ENCODE measurements at places on chromosomes 16 and 17. TPM values are rescaled to one million over a fixed set of nuclear protein-coding genes. Genes with fewer than 3 reads are reported as not detected.

Gene CES1
- total RNA-seq, result 0.10 TPM

Gene KRT33B
- 0.31 TPM for total RNA-seq

Gene SPATA22
- not detected for total RNA-seq

Gene KRT24
- total RNA-seq, result 0.07 TPM

Gene PLK1
- 55.4 TPM for total RNA-seq

Gene SRL
- total RNA-seq, result not detected

Gene HAP1
- total RNA-seq, result 0.82 TPM

- no peak for DNase-seq
Measured at GRCh38 chr17:3970668-3971067, 6.4 kb upstream of the ATP2A3 start.

- no peak for DNase-seq
Measured at GRCh38 chr17:5434984-5435383, 4.0 kb downstream of the C1QBP start.

DNA sequence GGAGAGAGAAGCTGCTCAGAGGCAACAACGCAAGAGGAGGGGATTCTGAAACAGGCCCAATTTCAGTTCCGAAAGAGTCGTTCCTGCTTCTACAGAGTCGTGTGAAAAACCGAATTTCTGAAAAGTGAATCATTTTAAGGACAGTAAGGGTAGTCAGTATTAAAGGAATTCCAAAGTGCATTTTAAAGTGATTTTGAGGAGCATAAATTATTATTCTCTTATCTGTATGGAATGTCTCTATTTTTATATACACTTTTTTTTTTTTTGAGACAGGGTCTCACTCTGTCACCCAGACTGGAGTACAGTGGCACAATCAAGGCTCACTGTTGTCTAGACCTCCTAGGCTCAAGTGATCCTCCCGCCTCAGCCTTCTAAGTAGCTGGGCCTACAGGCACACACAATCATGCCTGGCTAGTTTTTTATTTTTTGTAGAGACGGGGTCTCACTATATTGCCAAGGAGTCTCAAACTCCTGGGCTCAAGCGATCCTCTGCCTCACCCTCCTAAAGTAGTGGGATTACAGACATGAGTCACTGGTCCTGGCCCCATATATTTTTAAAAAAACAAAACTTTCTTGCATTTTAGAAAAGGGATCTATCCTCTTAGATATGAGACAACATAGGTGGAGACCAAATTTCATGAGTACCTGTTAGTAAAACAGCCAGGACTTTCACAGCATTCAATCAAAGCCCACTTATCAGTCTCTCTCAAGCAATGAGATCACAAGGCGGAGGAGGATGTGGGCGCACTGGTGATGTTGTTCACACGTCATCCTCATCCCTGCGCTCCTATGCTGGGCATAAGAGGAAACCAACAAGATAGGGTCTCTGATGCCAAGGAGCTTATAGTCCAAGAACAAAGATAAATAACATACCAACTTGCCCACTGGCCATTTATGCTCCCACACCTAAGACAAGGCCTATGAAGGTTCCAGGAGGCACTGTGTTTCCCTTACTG is 53.2 kb downstream of the SMG6 start:
- DNase-seq, result no peak

- no peak for DNase-seq
Measured at GRCh38 chr17:55117164-55117563, 147.6 kb upstream of the HLF start.

DNA sequence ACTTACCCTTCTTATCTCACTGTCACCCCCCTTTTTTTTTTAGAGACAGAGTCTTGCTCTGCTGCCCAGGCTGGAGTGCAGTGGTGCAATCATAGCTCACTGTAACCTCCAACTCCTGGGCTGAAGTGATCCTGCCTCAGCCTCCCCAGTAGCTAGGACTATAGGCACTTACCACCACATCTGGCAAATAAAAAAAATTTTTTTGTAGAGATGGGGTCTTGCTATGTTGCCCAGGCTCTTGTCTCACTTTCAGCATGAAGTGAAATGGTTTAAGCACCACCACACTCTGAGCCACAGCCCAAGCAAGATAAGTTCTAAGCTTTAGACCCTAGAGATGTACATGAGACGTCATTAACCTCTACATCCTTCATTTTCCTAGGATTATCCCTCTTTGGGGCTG is 34.5 kb upstream of the EFCAB13 start:
- DNase-seq, result no peak

- DNase-seq, result no peak
Measured at GRCh38 chr17:77496831-77497577, 356.2 kb downstream of the SEC14L1 start.

- DNase-seq, result no peak
Measured at GRCh38 chr16:1757714-1758461, 13.5 kb downstream of the NME3 start.

- DNase-seq, result peak; percentile 61
Measured at GRCh38 chr17:28878981-28879380, 18.6 kb downstream of the FLOT2 start.

GRCh38 chr16:8346294-8346693 is 244.0 kb downstream of the TMEM114 start:
- DNase-seq, result no peak

DNA sequence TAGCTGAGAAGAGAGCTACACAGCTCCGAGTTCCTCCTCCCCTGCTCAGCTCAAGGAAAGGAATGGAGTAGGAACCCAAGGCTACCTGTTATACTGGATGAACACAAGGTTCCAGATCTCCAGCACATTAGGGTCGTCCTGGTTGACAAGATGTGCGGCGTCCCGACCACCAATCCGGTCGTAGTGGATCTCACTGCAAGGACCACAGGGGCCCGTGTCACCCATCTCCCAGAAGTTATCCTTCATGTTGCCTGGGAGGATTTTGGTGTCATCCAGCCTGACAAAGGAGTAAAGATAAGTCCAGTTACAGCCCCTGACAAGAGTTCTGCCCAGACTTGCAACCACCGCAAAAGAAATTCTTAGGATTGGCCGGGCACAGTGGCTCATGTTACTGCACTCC is 17.6 kb downstream of the AARS1 start:
- no peak for DNase-seq

- DNase-seq, result no peak
Measured at GRCh38 chr16:24972608-24973220, 42.5 kb downstream of the ARHGAP17 start.

- no peak for DNase-seq
Measured at GRCh38 chr16:85859818-85860125, 39.2 kb upstream of the IRF8 start.

DNA sequence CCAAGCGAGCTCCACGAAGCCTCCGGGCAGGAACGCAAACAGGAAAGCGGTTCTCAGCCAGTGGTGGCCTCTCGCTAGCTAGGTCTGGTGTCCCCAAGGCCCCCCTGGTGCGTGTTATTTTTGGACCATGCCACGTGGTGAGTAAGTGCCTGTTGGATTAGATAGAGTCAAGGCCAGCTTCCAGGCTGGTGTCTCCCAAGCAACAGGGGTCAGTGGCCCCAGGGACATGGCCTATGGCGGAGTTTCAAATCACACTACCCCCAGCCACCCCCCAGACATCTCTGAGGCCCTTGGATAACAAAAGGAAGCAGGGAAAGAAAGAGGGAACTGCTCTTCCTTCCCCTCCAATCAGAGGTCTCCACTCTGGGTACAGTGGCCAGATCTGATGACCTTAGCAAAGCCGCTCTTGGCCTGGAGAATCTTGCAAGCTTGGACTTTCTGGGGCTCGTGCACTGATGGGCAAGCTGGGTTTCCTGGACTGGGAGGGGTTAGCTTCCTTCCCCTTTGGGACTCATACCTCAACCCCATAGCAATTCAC is 58.2 kb downstream of the MAF start:
- no peak for DNase-seq

- DNase-seq, result peak; percentile 74
Measured at GRCh38 chr17:81566461-81567126, 14.4 kb upstream of the FAAP100 start.

DNA sequence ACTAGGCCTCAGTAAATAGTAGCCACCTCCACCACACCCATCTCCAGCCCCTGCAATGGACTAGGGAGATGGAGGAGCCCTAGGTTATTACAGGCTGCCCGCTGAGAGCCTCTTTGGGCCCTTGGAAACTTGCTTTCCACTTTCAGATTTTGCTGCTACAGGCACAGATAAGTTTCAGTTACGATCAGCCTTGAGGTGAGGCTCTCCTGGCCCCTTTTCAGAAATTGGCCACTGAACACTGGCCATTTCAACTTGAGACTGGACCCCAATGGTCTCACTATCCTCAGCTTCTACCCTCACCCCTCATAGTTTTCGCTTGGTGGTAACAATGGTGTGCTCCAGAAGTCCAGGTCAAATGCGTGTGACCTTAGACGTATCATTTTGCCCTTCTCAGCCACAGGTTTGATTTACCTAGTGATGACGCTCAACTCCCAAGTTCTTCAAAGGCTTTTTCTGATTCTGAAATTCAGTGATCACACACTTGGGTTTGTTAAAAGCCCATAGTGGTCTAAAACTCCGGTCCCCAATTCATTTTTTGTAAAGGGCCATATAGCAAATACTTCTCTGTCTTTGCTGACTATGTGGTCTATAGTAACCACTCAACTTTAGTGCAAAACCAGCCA is 1.0 kb downstream of the PMM2 start:
- no peak for DNase-seq

DNA sequence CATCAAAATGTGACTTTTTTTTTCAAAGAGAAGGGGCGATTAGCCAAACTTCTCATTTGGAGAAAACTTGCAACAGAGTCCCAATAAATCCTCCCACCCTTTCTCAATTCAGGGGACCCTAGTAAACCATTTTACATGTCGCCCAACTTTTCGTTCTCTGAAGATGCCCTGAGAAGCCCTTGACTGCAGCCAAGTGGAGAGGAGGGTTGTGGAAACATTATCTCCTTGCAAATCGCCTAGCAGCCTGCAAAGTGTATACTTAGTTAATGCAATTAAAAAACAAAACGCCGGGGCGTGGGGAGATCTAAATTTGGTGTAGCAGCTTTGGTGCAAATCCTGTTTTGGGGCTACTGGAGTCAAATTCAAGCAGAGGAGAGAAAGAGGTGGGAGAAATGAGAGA is 1.2 kb upstream of the SHISA9 start:
- DNase-seq, result no peak

- DNase-seq, result no peak
Measured at GRCh38 chr16:30829130-30830071, 42.4 kb upstream of the ZNF629 start.

DNA sequence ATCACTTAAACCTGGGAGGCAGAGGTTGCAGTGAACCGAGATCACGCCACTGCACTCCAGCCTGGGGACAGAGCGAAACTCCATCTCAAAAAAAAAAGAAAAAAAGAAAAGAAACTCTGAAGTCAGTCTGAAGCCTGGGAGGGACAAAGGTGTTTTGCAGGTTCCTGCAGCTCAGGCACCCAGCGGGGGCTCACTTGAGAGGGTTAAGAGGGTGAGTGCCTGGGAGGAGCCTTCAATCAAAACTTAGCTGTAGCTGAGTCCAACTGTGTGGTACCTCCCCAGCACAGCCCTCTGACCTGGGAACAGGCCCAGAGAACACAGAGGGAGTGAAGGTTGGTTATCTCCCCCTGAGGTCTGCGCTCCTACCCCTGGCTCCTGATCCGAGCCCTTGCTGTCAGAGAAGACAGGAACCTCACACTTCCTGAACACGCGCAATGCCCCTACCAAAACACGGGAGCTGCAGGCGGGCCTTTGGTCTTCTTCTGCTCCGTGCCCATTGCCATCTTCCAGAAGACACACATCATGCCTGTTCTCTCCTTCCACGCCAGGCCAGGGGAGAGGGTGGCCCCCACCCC is 20.4 kb upstream of the ZC3H18 start:
- no peak for DNase-seq

DNA sequence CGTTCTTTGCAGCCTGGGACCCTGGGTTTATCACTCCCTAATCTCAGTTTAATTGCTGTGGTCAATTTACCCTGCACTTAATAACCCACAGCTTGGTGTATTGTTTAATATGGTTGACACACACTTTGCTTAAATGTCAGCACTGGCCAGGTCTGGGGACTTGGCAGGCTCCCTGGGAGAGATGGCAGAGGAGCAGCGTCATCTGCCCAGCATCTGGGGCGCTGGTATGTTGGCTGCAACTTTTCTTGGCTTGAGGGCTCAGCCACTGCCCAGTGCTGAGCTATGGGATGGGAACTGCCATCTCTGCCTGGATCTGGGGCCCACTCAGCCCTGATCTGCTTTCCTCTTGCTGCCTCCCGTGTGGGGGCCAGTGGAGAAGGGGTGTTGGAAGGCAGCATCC is 115.7 kb upstream of the IRX3 start:
- DNase-seq, result no peak

- no peak for DNase-seq
Measured at GRCh38 chr17:14859542-14859941, 405.6 kb downstream of the PMP22 start.

GRCh38 chr17:57772774-57773173 is 27.7 kb upstream of the CCDC182 start:
- no peak for DNase-seq

DNA sequence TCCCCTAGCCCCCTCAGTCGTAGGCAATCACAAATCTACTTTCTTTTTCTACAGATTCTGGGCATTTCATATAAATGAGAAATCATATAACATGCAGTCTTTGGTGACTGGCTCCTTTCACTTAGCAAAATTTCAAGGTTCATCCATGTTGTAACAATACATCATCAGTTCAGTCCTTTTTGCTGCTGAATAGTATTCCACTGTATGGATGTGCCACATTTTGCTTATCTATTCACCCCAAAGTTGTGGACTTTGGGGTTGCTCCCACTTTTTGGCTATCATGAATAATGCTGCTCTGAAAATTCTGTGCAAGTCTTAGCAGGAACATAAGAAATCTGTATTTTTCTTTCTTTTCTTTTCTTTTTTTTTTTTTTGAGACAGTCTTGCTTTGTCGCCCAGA is 39.0 kb downstream of the MRM1 start:
- no peak for DNase-seq

DNA sequence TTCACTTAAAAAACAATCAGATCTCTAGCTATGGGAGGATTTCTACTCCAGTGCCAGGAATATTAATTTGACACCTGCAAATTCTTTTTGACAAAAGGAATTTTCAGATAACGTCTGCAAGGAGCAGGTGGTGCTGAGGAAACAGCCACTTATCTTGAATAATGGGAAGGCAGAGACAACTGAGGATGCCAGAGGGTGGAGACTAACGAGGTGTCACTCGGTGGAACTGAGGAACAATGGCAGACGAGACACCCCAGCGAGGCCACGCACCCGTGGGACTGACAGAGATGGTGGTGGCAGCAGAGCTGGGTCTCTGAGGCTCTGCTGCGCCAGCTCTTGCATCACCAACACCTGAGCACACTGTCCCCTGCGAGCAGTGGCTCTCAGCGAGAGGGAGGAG is 42.2 kb downstream of the VAC14 start:
- DNase-seq, result no peak

DNA sequence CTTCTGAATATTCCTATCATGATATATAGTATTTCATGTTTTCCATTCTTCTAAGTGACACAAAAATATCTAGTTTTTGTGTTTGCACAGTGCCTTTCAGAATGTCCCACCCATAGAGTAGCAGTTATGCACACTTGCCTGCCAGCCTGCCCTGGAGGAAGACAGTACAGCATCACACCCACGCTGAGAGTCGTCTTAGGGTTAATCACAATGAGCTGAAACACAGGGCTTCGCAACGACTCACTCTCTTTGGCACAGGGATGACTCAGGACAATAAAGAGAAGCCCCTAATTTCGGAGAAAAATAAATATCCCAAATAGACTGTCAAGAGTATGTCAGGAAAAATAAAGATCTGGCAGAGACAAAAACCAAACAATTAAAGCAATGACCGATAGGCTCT is 11.6 kb upstream of the NDUFAB1 start:
- no peak for DNase-seq
